ENCODE measurements at places on chromosomes 6 and 20.

- no peak for DNase-seq
These were observed 243.0 kb upstream of the PLN start for GRCh38 chr6:118305081-118305480.

DNA sequence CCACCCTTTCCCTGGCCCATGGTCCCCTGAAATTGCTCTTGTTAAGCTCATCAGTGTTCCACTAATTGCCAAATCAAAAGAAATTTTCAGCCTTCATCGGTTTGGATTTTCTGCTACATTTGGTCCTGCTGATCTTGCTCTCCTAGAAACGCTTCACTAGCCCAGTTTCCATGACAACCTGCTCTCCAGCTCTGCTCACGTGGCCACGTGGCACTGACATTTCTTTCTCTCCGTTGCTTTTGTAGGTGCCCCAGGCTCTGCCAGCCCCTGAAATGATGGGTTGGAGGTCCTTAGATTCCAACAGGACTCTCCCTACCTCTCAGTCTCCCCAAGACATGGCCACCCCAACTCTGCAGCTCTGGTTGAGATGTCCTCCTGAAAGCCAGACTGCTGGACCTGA is 45.8 kb upstream of the NNAT start:
- DNase-seq: no peak

GRCh38 chr20:45832619-45833018 is 980 bp upstream of the SNX21 start:
- no peak for DNase-seq

DNA sequence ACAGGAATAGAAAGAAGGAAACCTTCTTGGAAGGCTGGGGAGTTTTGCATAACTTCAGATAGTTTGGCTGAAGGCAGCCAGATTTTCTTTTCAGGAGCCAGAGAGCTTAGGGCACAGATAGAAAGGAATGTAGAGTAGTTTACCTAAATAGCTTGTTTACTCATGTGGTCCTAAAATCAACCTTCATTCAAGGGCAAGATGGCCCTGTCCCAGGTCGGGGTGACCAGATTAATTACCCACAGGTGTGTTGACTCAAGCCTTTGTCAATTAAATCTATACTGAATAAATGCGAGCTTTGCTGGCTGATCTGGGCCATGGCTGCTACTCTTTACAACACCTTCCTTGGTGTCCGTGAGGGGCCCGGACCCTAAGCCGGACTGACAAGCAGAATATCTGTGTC is 792.0 kb upstream of the MAN1A1 start:
- no peak for DNase-seq

DNA sequence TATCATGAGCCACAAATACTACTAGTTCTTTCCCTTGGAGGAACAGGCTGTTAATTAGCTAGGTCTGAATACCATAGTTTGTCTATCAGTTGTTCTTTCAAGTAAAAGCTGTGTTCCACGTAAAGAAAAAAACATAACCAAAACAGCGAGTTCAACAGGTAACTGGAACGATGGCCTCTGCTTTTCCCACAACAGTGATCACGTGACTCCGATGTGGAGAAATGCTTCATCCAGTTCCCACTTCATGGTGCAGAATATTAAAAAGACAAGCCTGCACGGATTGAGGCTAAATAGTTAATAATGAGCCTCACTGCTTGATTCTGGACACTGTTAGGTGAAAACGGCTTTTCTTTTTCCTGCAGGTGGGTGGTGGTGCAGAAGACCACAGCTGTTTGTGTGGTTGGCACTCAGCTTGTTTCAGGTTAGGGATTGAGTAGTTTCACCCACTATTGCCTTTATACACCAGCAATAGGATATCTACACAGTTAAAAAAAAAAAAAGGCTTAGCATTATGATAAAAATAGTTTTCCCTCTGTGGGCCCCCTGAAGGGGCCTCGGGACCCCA is 88.1 kb downstream of the DACT2 start:
- DNase-seq: no peak

GRCh38 chr6:5457983-5458683 is 196.8 kb downstream of the FARS2 start:
- no peak for DNase-seq

- DNase-seq: no peak
These were observed 118.9 kb downstream of the MACROD2 start for GRCh38 chr20:14114065-14114704.

- DNase-seq: no peak
These were observed 205.0 kb downstream of the ARID1B start for GRCh38 chr6:156982168-156982567.

- DNase-seq: no peak
These were observed 7.7 kb upstream of the CDK5RAP1 start for GRCh38 chr20:33408716-33409654.

DNA sequence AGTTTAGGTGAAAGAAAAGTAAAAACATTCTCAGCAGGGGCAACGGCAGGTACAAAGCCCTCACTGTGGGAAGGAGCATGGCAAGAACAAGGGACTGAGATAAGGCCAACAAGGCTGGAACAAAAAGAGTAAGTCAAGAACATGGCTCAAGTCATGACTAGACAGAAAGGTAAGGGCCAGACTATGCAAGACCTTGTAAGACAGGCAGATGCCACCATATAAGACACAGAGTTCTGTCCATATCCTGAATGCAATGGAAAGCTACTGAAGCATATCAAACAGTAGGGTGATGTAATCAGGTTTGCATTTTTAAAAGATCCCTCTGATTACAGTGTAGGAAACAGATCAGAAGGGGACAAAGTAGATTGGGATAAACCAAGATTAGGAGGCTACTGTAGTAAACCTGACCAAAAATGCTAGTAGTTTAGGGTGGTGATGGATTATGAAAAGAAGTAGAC is 5.5 kb downstream of the REV3L start:
- no peak for DNase-seq

DNA sequence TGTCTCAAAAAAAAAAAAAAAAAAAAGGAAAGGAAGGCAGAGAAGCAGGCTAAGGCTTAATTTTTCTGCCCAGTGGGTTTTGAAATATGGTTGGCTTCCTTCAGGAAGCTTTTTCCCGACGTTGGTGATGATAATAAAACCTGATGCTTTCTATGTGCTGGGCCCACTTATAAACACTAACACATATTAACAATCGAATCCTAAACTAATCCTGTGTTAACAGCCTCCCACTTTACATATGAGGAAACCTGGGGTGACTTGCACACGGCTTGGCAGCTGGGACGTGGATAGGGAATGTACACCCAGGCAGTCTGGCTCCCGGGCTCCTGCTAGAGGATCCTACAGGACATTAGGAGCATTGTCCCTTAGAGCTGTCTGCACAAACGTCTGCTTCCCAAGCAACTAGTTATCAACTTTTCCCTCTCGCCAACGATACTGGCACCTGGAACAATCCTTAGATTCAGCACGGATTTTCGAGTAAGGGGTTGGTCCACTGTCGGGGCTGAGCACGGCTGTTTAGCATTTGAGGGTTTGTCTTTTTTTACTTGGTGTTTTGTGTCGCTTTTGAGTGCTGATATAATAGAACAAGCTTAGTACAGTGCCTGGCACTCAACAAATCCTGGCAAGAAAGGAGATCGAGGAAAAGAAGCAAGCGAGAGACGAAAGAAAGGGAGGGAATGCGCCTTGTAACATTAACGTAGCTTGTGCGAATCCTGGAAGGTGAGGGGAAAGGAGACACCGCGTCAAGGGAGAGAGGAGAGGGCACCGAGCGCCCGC is 622 bp upstream of the KIZ start:
- no peak for DNase-seq

DNA sequence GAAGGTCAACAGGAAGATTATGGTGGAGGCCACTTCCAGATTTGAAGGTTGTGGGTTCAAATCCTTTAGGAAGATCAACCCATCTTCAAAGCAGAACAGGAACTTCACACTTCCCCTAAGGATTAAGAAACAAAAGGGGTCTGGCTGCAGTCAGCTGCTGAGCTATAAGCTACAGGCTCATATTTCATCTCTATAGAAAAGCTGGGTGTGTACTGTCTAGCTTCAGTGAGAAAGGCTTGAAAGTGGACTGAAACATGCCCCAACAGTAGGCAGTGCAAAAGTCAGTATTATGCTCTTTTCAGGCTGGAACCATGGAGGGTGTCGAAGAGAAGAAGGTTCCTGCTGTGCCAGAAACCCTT is 60.1 kb upstream of the SPDEF start:
- DNase-seq: no peak

DNA sequence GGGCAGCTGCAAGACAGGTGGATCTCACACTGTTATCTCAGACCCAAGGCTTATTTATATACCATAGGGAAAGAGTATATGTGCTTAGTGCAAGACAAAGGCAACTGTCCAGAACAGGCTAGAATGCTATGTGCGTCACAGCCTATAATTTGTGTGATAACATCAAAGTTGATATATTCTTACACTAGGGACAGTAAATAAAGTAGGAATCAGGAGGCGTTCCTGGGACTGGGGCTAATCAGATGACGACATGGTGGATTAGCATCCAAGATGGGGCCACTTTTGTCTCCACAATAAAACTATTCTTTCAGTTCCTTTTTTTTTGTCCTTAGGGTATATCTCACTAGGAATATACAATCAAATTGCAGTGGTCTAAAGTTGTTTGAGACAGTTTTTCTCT is 54.9 kb upstream of the IER3 start:
- no peak for DNase-seq

GRCh38 chr20:51712501-51713212 is 55.5 kb downstream of the ATP9A start:
- no peak for DNase-seq

DNA sequence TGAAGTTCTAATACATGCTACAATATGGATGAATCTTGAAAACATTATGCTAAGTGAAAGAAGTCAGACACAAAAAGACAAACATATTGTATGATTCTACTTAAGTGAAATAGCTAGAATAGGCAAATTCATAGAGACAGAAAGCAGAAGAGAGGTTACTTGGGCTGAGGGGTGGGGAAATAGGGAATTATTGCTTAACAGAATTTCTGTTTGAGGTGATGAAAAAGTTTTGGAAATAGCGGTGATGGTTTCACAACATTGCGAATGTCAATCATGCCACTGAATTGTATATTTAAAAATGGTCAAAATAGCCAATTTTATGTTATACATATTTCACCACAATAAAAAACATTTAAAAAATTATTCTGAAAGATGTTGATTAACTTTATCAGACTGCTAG is 6.1 kb downstream of the SLC26A8 start:
- no peak for DNase-seq

- DNase-seq: no peak
These were observed 33.9 kb upstream of the PRSS16 start for GRCh38 chr6:27213544-27214125.

GRCh38 chr6:15588971-15589634 is 73.7 kb downstream of the DTNBP1 start:
- no peak for DNase-seq

DNA sequence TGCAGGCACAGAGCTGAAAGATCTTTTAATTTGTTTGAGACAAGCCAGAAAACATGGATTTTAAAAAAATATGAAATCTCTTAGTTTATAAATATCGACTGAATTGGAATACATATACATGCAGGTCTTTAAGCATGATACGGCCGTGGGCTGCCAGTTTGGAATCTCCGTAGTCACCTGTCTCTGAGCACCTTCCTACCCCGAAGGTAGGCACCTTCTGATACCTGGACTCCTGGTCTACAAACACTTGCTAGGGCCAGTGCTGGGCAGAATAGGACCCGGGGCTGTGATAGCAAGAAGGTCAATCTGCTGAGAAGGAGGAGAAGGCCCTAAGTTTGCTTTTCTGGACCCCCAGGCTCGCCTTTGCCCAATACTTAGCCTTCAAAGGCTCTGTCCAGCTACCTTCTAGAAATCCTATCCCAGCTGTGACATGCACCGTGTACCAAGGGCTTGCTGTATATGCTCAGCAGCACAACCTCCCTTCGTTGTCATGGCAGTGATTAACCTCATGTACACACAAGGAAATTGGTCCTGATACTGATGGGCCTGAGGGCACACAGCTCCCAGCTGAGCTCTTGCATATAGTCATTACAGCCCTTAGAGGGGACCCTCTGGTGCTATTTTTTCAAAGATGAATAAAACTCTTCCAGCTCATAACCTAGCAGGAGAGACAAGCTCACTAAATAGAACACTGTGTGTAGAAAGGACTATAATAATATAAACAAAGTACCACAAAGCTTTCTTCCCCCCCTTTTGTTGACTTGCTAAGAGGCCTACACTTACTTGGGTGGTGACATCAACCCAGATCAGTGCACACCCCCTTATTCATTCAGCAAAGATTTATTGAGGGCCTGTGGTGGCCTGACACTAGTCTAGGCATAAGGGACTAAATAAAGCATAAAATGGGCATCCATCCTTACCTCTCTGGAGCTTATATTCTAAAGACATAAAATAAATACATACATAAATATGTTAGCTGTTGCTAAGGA is 17.7 kb downstream of the SNPH start:
- no peak for DNase-seq

DNA sequence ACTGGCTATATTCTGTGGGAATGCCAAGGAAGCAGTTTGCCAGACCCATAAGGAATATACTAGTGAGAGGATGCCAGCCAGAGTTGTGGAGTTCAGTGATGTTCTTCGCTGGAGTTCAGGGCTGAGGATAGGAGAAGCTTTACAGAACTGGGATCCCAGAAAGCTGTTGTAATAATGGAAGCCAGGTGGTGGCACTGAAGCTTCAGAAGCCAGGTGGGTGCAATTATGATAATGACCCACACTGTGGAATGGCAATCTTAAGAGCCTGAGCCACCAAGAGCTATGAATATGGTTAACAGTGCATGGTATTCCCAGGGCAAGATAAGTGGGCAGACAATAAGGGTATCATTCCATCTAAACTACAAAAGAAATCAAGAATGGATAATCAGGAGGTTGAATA is 25.1 kb upstream of the ENPP1 start:
- no peak for DNase-seq

DNA sequence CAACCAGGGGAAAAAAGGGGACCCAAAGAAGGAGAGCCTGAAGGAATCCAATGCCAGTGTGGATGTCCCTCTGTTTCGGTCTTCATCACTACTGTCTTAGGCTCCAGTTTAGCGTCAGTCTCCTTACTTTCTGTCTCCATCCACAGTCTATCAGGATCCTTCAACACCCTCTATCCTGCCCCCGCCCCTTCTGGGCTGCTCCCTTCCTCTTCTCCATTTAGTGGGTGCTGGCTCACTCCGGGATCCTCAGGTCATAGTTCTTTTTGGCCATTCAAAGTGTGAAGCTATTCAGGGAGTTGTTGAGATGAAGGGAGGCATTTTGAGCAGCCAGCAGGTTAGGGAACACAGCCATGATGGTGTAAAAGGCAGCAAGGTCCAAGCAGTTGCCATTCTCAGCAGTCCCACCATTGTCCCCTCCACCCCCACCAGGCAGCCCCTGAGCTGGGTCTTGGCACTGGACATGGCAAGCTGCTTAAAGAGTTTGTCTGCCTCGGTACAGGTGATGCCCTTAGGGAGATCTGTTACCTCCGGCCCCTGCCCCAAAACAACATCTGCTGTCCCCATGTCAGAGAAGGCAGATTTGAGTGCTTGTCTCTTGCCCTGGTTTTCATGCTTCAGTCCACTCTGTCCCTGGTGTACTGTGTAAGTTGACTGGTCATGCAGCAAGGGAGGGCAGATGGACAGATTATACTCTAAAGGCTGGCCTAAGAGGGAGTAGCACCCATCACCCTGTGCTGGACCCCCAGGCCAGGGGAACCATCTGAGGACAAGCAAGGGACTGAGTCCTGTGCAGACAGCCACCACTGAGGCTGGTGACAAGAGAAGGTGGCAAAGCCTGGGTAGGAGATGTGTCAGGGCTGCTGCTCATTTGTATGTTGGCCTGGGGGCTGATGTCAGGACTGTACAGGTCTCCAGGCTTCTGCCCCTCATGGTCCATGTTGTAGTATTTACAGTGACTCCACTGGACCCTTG is 842.0 kb downstream of the HACE1 start:
- DNase-seq: no peak

Measured in activated CD4-positive, CD25-positive, alpha-beta regulatory T cell (primary cell).